ENCODE measurements at places on chromosomes 5 and 9. TPM values are rescaled to one million over a fixed set of nuclear protein-coding genes. Genes with fewer than 3 reads are reported as not detected.

Gene CLIC3
- total RNA-seq, result not detected

Gene FAXDC2
- 9.6 TPM for total RNA-seq

Gene GKAP1
- 4.8 TPM for total RNA-seq

Gene KCNN2
- total RNA-seq, result 8.2 TPM

Gene SPATA31C1
- 0.03 TPM for total RNA-seq

Gene MYO10
- 36.3 TPM for total RNA-seq
